ENCODE measurements at places on chromosomes 1 and 21. TPM values are rescaled to one million over a fixed set of nuclear protein-coding genes. Genes with fewer than 3 reads are reported as not detected.

The RNF223 gene
- 0.17 TPM for total RNA-seq

The CFAP74 gene
- total RNA-seq, result 0.07 TPM

The S100A3 gene
- total RNA-seq, result 58.6 TPM

The SPRR2E gene
- total RNA-seq, result not detected

The OR2T11 gene
- not detected for total RNA-seq

The FCRL1 gene
- total RNA-seq, result not detected

The LRRC53 gene
- not detected for total RNA-seq

The CNKSR1 gene
- total RNA-seq, result 26.0 TPM

The NUP210L gene
- total RNA-seq, result under 0.01 TPM

The CLIC6 gene
- total RNA-seq, result not detected

The KCNK2 gene
- not detected for total RNA-seq

The RBBP4 gene
- total RNA-seq, result 110 TPM

The TTC22 gene
- 4.8 TPM for total RNA-seq

The OR10Z1 gene
- not detected for total RNA-seq

The KCNJ10 gene
- not detected for total RNA-seq

The ATF3 gene
- total RNA-seq, result 17.8 TPM

The KIAA0040 gene
- 94.0 TPM for total RNA-seq

The PRRC2C gene
- total RNA-seq, result 56.3 TPM

The AK5 gene
- 0.61 TPM for total RNA-seq

The MYOG gene
- total RNA-seq, result not detected

The SPRR2F gene
- total RNA-seq, result not detected

The SLAMF6 gene
- not detected for total RNA-seq

The NGF gene
- total RNA-seq, result 0.17 TPM

The CFHR1 gene
- total RNA-seq, result not detected

The CCDC30 gene
- total RNA-seq, result 0.66 TPM

The DNASE2B gene
- total RNA-seq, result not detected

The FMO3 gene
- total RNA-seq, result not detected

The KIAA1614 gene
- 0.26 TPM for total RNA-seq

The EDARADD gene
- 17.8 TPM for total RNA-seq

The CLCNKB gene
- total RNA-seq, result not detected

The CFAP107 gene
- not detected for total RNA-seq

The ERVH48-1 gene
- not detected for total RNA-seq

The TMOD4 gene
- total RNA-seq, result not detected
